ENCODE measurements at places on chromosomes 5 and 9.

GRCh38 chr9:6630502-6631206 lies 14.9 kb downstream of the GLDC start:
- DNase-seq: no peak

- no peak for DNase-seq
Observed at GRCh38 chr5:155983954-155984353, 343.0 kb upstream of the SGCD start.

DNA sequence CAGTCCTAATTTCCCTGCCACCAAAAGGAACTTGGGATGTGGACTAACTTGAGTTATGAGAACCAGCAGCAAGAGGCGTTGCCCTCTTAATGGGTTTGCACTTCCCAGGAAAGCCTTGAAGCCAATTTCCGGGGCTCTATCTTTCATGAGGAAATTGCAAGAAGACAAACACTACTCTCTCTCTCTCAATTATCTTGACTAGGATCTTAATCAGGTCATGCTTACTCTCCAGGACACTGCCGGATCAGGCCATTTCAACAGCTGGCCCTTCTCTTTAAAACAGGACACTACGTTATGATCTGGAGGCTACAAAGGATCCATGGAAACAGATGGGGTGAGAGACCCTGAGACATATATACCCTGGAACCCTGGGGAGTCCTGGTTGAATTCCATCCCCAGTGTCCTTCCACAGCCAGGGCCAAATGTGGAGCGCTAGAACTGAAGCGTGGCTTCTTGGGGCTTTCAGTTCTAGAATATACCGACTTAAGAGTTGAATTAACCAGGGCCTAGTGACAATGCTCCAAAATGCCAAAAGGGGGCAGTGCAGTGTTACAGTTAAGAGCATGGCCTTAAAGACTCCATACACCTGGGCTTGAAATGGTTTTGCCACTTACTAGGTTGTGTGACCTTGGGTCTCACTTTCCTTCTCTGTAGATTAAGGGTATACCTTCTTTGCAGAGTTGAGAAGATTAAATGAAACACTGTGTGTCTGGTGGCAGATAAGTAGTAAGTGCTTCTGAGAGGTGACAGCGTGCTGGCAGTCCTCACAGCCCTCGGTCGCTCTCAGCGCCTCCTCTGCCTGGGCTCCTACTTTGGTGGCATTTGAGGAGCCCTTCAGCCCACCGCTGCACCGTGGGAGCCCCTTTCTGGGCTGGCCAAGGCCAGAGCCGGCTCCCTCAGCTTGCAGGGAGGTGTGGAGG lies 21.1 kb downstream of the FAM219A start:
- peak; percentile 81 for DNase-seq

- DNase-seq: no peak
Observed at GRCh38 chr5:39076757-39077728, 2.8 kb upstream of the RICTOR start.

GRCh38 chr5:44663991-44664710 lies 144.6 kb upstream of the MRPS30 start:
- no peak for DNase-seq
